Activated CD4-positive, alpha-beta T cell treated with anti-CD3 and anti-CD28 coated beads, Interleukin-2, amount 10 ng/mL, durations not matched to agents 24 days and 14 days (primary cell): ENCODE measurements at places on chromosomes 3 and 15.

GRCh38 chr3:124621498-124621897 lies 108.8 kb upstream of the UMPS start:
- H3K27me3 ChIP-seq, result peaks cover 7% of the 10 kb centered on the region
- H3K27ac ChIP-seq, result no peak overlapping the region
- no peaks in the 10 kb centered on the region for H3K36me3 ChIP-seq
- DNase-seq, result no peak

- no peak overlapping the region for H3K4me3 ChIP-seq
- DNase-seq, result no peak
- no peaks in the 10 kb centered on the region for H3K36me3 ChIP-seq
- H3K27ac ChIP-seq, result no peak overlapping the region
- no peaks in the 10 kb centered on the region for H3K4me1 ChIP-seq
- no peaks in the 10 kb centered on the region for H3K27me3 ChIP-seq
Measured at GRCh38 chr3:81394651-81395524, 366.6 kb downstream of the GBE1 start.

GRCh38 chr3:127761441-127761801 lies 60.9 kb downstream of the MGLL start:
- H3K4me3 ChIP-seq, result no peak overlapping the region
- H3K4me1 ChIP-seq, result peaks cover 15% of the 10 kb centered on the region
- DNase-seq, result no peak
- H3K36me3 ChIP-seq, result no peaks in the 10 kb centered on the region
- peaks cover 7% of the 10 kb centered on the region for H3K27me3 ChIP-seq

GRCh38 chr3:138047596-138048158 lies 37.7 kb downstream of the CLDN18 start:
- H3K4me3 ChIP-seq, result no peak overlapping the region
- no peak overlapping the region for H3K27ac ChIP-seq
- no peak for DNase-seq
- H3K4me1 ChIP-seq, result no peaks in the 10 kb centered on the region

GRCh38 chr3:124149081-124149480 lies 157.2 kb upstream of the ROPN1 start:
- DNase-seq, result no peak
- H3K27me3 ChIP-seq, result peaks cover 2% of the 10 kb centered on the region
- H3K4me3 ChIP-seq, result no peak overlapping the region
- H3K27ac ChIP-seq, result no peak overlapping the region
- no peaks in the 10 kb centered on the region for H3K4me1 ChIP-seq

GRCh38 chr3:58173669-58174398 lies 36.9 kb downstream of the DNASE1L3 start:
- H3K27me3 ChIP-seq, result no peaks in the 10 kb centered on the region
- peaks cover 14% of the 10 kb centered on the region for H3K4me1 ChIP-seq
- peaks cover 1% of the 10 kb centered on the region for H3K36me3 ChIP-seq
- H3K27ac ChIP-seq, result no peak overlapping the region
- H3K4me3 ChIP-seq, result no peak overlapping the region
- peak; percentile 83 for DNase-seq

DNA sequence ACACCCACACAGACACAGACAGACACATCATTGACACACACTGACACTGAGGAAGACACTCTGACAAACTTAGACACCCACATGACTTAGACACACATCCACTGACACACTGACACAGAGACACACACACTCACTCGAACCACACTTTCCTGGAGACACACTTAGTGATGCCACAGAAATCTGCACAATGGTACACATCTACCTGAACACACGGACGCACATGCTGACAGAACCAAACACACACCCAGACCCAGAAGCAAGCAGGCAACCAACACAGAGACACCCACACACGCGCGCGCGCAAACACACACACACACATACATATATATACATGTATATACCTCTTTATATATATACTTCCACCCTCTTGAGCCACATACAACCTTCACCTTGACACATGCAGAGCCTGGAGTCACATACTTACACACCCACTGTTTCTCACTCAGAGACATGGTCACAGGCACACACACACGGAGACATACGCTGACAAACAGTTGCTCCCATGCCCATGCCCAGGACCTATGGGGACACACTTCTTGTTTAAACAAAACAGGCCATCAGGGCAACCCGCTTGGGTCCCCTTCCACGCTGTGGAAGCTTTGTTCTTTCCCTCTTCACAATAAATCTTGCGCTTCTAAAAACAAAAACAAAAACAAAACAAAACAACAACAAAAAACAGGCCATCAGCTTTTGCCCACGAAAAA lies 913 bp upstream of the SCN5A start:
- DNase-seq, result peak; percentile 63
- peaks cover 2% of the 10 kb centered on the region for H3K4me1 ChIP-seq
- H3K4me3 ChIP-seq, result no peak overlapping the region
- no peak overlapping the region for H3K27ac ChIP-seq

GRCh38 chr15:25173241-25174028 lies 218.6 kb downstream of the SNRPN start:
- H3K4me3 ChIP-seq, result no peak overlapping the region
- no peaks in the 10 kb centered on the region for H3K4me1 ChIP-seq
- DNase-seq, result no peak
- no peak overlapping the region for H3K27ac ChIP-seq
- H3K27me3 ChIP-seq, result no peaks in the 10 kb centered on the region

GRCh38 chr15:38743147-38743546 lies 178.5 kb upstream of the RASGRP1 start:
- peaks cover 2% of the 10 kb centered on the region for H3K4me1 ChIP-seq
- no peak overlapping the region for H3K27ac ChIP-seq
- no peaks in the 10 kb centered on the region for H3K36me3 ChIP-seq
- DNase-seq, result no peak

DNA sequence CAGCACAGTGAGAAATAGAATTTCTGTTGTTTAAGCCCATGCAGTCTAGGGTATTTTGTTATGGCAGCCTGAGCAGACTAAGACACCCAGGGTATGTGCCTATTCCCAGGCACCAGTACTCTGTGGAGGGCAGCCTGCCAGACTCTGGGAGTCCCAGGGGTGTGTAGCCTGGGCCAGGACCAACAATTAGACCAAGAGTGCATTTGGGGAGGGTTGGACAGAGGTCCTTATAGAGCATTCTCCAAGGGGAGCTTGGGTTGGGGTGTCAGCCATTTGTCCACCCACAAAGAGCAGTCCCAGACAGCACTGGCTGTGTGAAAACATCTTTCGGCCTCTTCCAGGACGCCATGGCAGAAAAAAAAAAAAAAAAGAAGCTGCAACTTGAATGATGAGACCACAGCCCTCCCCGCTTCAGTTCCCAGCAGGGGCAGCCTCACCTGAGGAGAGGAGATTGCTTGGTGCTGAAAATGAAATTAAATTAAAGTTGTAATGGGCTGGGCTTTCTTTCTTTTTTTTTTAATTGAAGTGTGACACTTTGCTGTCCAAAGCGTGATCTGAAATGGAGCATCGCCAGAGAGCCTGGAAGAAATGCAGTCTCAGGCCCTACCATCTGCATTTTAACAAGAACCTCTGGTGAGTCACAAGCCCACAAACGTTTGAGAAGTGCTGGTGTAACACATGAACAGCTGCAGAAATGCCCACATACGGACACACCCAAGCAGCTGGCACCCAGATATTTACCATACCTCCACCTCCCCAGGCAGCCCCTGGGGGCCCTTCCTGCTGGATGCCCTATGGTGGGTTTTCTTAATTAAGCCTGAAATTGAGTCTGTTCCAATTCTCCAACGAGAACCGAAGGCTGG lies 21.3 kb upstream of the CAV3 start:
- no peak overlapping the region for H3K27ac ChIP-seq
- H3K36me3 ChIP-seq, result no peaks in the 10 kb centered on the region
- H3K4me1 ChIP-seq, result no peaks in the 10 kb centered on the region
- H3K27me3 ChIP-seq, result no peaks in the 10 kb centered on the region

GRCh38 chr15:32766101-32766500 lies 48.3 kb downstream of the GREM1 start:
- H3K4me3 ChIP-seq, result no peak overlapping the region
- H3K4me1 ChIP-seq, result no peaks in the 10 kb centered on the region
- H3K27me3 ChIP-seq, result peaks cover 11% of the 10 kb centered on the region
- DNase-seq, result no peak
- H3K27ac ChIP-seq, result no peak overlapping the region
- H3K36me3 ChIP-seq, result no peaks in the 10 kb centered on the region

- no peak overlapping the region for H3K27ac ChIP-seq
- H3K4me3 ChIP-seq, result no peak overlapping the region
- DNase-seq, result no peak
- H3K4me1 ChIP-seq, result no peaks in the 10 kb centered on the region
- H3K27me3 ChIP-seq, result no peaks in the 10 kb centered on the region
Measured at GRCh38 chr3:31793821-31794220, 187.2 kb downstream of the OSBPL10 start.
